ENCODE measurements at places on chromosomes 5 and 9. TPM values are rescaled to one million over a fixed set of nuclear protein-coding genes. Genes with fewer than 3 reads are reported as not detected.

DNA sequence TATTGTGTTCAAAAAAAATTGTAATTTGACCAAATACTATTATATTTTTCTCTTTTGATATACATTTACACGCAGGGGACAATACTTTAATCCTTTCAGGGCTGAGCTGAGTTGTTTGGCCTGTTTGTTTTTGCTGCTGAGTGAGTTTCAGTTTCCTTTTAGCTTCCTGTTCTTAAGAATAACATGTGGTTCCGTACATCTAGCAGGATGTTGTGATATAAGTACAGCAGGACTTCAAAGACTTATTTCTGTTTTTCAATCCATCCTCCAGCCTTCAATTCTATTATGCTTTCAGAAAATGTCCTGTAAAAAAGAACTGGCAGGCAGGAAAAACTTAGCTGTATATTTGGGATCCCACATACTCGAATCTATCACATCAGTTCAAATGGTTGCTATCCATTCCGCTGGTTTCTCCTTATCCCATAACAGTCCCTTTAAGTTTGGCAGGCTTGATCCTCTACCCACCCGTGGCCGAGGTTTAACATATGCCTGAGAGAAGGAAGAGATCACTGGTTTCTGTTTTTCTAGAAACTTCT, 1037.3 kb upstream of the ACO1 start:
- H3K4me3 ChIP-seq, result peak overlapping the region; percentile 19
- no peaks in the 10 kb centered on the region for H3K36me3 ChIP-seq
- no peaks in the 10 kb centered on the region for H3K27me3 ChIP-seq
- H3K27ac ChIP-seq, result peak overlapping the region; percentile 49
- peaks cover 12% of the 10 kb centered on the region for H3K4me1 ChIP-seq
- no peak for DNase-seq

DNA sequence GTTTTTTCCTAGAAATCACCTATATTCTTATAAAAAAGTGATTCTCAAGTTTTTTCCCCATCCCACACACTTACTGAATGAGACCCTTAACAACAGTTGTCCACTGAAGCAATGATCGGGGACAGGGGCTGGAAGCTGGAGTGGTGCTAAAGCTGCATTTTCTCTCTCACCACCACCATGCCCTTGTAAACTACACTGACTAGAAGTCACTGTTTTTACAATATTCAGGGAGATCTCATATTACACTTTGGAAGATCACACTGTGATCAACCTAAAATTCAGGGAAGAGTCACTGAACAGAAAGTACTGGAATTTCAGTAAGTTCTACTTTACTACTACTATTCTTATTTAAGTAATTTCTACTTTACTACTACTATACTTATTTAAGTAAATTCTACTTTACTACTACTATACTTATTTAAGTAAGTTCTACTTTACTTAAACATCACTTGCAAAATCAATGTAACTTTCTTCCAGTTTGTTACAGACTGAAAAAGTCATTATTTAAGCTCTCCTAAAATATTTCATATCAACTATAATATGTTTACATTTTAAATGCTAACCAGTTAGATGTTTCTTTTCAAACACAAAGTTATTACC, 164.3 kb downstream of the AGTPBP1 start:
- H3K27me3 ChIP-seq, result no peaks in the 10 kb centered on the region
- H3K27ac ChIP-seq, result no peak overlapping the region
- no peak overlapping the region for H3K4me3 ChIP-seq
- H3K36me3 ChIP-seq, result no peaks in the 10 kb centered on the region

GRCh38 chr5:148817606-148818005, 8.8 kb upstream of the ADRB2 start:
- no peaks in the 10 kb centered on the region for H3K27me3 ChIP-seq
- H3K4me3 ChIP-seq, result no peak overlapping the region
- H3K36me3 ChIP-seq, result no peaks in the 10 kb centered on the region
- no peak for DNase-seq
- H3K27ac ChIP-seq, result no peak overlapping the region

DNA sequence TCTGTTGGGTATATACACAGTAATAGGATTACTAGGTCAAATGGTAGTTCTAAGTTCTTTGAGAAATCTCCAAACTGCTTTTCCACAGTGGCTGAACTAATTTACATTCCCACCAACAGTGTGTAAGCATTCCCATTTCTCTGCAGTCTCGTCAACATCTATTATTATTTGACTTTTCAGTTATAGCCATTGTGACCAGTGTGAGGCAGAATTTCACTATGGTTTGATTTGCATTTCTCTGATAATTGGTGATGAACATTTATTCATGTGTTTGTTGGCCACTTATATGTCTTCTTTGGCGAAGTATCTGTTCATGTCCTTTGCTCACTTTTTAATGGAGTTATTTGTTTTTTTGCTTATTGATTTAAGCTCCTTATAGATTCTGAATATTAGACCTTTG, 596.2 kb upstream of the DAB2 start:
- H3K4me1 ChIP-seq, result no peaks in the 10 kb centered on the region
- no peak for DNase-seq
- no peak overlapping the region for H3K4me3 ChIP-seq
- H3K27ac ChIP-seq, result no peak overlapping the region
- no peaks in the 10 kb centered on the region for H3K36me3 ChIP-seq
- H3K27me3 ChIP-seq, result no peaks in the 10 kb centered on the region

DNA sequence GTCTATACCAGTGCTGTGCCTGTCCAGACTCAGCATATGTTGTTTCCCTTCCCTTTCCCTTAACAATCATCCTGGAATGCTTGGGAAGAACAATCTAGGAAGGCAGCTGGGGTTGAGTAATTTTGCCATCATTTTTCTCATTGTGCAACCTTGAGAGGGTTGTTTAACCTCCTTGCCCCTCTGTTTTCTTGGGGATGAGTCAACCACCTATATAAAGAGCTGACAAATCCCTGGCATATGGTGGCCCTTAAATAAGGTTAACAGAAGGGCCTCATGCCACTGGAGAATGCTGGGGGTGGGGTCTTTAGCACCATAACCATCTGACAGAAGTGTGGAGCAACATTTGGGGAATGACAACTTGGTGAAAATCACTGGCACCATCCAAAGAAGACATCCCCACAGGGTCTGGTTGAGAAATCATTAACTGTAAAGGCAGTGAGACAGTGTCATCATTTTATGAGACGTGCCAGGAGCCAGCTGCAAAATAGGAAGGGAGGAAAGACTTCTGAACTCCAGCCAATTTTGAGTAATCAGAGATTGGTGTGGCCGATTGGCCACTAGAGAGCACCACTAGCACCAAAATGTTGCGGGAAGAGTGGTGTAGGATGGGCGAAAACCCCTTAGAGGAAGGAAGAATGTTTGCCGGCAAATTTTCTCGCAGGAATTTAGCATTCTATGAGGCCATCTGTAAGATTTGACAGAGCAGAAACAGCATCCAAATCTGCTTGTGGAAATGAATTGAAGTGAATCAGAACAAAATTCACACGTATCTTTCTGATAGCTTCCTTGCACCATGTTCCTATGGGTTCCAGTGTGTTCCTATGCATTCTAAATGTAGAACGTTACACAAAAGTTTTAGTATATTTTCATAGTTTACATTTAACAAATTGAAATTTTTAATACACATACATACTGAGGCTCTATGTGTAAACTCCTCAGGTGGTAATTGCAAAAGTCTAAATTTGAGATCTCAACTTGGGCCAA, 113.8 kb downstream of the MSX2 start:
- no peaks in the 10 kb centered on the region for H3K27me3 ChIP-seq
- no peaks in the 10 kb centered on the region for H3K36me3 ChIP-seq
- no peak overlapping the region for H3K27ac ChIP-seq
- DNase-seq, result no peak

DNA sequence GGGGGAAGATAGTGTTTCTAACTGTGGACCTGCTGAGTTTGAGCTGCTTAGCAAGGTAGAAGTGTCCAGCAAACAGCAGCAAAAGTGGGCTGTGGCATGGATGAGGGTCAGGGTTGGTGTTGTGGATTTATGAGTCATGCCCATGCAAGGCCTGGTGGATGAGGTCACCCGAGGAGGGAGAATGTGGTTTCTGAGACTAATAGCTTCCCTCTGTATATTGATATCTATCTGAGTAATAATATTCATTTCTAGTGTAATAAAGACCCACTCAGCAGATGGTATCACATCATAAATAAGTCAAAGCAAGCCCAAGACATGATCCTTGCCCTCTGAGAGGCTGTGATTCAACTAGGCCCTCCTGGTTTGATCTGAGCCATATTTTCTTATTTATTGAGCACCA, 597.8 kb upstream of the CLINT1 start:
- DNase-seq, result no peak
- no peaks in the 10 kb centered on the region for H3K36me3 ChIP-seq
- H3K4me1 ChIP-seq, result no peaks in the 10 kb centered on the region
- H3K4me3 ChIP-seq, result no peak overlapping the region
- H3K27me3 ChIP-seq, result no peaks in the 10 kb centered on the region
- no peak overlapping the region for H3K27ac ChIP-seq

DNA sequence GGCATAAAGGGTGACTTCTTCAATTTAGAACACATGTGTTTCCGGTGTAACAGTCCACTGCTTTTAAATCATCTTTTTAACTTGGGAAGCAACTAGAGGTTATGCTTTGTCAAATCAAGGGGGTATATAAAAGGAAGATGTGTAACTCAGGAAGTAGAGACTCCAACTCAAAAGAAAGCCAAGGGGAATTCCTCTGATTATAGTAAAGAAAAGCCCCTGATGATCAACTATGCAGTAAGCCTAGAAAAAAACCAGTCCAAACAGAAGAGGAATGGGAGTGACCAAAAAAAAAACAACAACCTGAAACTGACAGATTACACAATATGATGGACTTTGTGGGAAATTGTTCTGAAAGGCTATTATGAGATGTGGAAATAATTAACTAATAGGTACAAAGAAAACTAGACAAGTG, 90.3 kb downstream of the AK8 start:
- H3K4me1 ChIP-seq, result no peaks in the 10 kb centered on the region
- H3K36me3 ChIP-seq, result no peaks in the 10 kb centered on the region
- H3K27ac ChIP-seq, result no peak overlapping the region
- no peak overlapping the region for H3K4me3 ChIP-seq
- no peaks in the 10 kb centered on the region for H3K27me3 ChIP-seq

DNA sequence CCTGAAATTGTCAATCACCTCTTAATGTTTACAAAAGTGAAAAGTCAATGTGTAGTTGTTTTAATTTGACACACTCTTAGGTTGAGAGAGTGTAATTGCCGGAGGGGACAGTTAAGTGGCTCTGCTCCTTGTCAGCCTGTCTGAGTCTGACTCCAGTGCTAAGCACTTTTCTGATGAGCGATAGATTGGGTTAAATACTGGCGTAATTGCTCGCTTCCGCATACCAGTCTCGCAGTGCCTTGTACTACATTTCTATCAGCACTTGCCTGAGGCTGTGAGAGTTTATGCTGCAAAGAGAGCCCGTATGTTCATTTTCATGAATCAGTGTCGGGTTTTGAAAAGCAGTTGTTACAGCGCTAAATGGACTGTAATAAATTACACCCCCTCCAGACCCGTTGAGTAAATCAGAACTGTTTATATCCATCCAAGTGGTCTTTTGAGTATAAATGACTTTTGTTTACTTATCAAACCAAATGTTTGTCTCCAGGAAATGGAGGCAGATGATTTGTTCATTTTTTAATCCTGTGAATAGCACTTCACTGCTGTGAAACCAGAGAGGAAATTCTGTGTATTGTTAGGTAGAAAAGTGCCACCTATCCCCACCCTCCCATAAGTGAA, 41.0 kb upstream of the DMRT3 start:
- H3K36me3 ChIP-seq, result no peaks in the 10 kb centered on the region
- H3K4me3 ChIP-seq, result no peak overlapping the region
- DNase-seq, result peak; percentile 55
- no peaks in the 10 kb centered on the region for H3K4me1 ChIP-seq

The MACIR gene
- total RNA-seq, result 4.5 TPM

The SLC6A18 gene
- total RNA-seq, result not detected

The ANKRD55 gene
- 0.30 TPM for total RNA-seq

The PCDHA9 gene
- 0.17 TPM for total RNA-seq

The TLE1 gene
- 17.3 TPM for total RNA-seq

The GABRG2 gene
- not detected for total RNA-seq

The SUSD3 gene
- total RNA-seq, result 6.2 TPM
